ENCODE measurements at places on chromosomes 5 and 9. TPM values are rescaled to one million over a fixed set of nuclear protein-coding genes. Genes with fewer than 3 reads are reported as not detected.

MSX2 gene
- total RNA-seq = 2.2 TPM

DNA sequence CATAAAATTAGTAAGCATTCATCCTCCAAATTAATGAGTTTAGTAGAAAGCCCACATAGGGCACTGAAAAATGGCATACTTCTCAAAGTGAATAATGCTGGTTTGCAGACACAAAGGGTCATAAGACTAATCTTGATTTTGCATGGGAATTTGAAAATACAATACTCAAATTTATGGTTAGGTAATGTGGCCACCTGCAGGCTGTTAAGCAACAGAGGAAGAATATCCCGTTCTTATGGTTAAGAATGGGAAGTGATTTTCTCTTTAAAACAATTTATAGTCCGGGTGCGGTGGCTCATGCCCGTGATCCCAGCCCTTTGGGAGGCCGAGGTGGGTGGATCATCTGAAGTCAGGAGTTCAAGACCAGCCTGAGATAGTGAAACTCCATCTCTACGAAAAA, 9.4 kb upstream of the PLCXD3 start:
- no peak for DNase-seq

RALGPS1 gene
- total RNA-seq = 9.0 TPM

GRCh38 chr5:132190161-132190817, 37.4 kb downstream of the P4HA2 start:
- DNase-seq = no peak

DNA sequence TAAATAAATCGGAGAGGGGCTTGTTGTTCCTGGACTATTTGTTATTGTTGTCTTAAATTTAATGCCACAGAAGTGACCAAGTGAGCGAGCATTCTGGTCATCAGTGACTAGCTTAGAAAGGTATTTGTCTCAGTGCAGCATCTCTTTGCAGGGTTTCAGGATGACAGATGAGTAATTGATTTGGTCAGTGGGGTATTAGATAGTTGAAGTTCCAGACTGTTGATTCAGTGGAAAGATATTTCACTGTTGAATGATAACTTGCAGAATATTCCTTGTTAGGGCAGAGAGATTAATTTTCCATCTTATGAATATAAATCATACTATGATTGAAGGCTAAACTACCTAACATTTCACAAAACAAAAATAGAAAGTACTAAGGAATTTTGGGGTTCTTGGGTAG, 122.4 kb downstream of the TRIO start:
- DNase-seq = no peak

FBXW2 gene
- total RNA-seq = 72.9 TPM

PPP1R26 gene
- 19.5 TPM for total RNA-seq

PELO gene
- 134 TPM for total RNA-seq

ANKRD34B gene
- not detected for total RNA-seq

NEUROG1 gene
- total RNA-seq = not detected

ANGPTL2 gene
- total RNA-seq = 39.0 TPM

DNA sequence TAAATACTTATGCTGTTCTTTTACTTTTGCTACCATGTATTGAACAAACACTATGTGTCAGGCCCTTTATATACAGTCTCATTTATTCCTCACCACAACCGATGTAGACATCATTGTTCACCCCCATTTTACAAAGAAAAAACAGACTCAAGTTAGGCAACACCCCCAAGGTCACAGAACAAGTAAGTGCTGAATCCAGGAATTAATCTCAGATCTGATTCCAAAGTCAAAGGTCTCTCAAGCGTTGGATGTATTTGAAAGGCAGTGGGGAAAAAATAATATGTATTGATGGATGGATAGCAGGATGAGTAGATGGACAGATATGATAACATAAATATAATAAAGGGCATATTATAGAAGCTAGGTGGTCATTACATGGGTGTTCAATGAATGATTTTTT, 85.1 kb upstream of the VLDLR start:
- DNase-seq = no peak

GRCh38 chr5:173686950-173687349, 70.5 kb upstream of the BOD1 start:
- DNase-seq = no peak

- DNase-seq = no peak
These were observed 21.2 kb downstream of the SWI5 start for GRCh38 chr9:128297221-128297773.

ZFP62 gene
- total RNA-seq = 13.3 TPM

TMEM250 gene
- total RNA-seq = 31.9 TPM

DNA sequence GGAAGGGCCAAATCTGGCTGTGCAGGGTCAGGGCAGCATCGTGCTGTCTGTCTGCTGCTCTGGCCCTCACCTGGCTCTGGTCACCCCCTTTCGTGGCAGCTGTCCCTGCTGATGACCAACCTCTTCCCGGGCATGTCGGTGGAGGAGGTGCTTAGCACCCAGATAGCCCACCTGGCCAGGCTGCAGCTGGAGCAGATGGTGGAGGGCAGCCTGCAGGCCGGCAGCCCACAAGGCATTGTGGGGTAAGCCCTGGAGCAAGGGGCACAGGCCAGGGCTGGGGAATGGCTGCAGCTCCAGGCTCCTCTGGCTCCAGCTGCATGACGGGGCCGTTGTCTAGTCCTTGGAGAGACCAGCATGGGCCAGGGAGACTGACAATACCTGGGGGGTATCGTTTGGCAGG, 8.2 kb downstream of the TOR2A start:
- no peak for DNase-seq

GRCh38 chr5:54678737-54679136, 161.2 kb downstream of the SNX18 start:
- no peak for DNase-seq

HTR4 gene
- not detected for total RNA-seq
